ENCODE measurements at places on chromosomes 1 and 21.

- no peak for DNase-seq
Observed at GRCh38 chr1:5475572-5475971, 516.7 kb downstream of the NPHP4 start.

DNA sequence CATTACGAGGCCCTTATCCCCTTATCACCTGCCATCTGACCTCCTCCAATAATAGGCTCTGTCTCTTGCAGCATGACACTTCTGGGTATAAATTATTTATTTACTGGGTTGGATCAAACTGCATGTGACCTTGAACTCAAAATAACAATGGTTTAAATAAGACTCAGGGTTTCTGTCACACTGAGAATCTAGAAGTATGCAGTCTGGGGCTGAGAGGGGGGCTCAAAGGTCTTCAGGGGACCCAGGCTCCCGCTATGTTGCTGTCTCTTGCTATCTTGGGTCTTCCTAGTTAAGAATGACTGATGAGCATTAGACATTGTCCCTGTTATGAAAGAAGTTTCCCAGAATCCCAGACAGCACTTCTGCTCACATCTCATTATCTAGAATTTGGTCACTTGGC is 133.5 kb downstream of the URB2 start:
- DNase-seq = no peak

GRCh38 chr1:185556561-185556960 is 177.6 kb upstream of the HMCN1 start:
- DNase-seq = no peak

- no peak for DNase-seq
Observed at GRCh38 chr21:23858878-23859277, 1748.4 kb downstream of the MRPL39 start.

DNA sequence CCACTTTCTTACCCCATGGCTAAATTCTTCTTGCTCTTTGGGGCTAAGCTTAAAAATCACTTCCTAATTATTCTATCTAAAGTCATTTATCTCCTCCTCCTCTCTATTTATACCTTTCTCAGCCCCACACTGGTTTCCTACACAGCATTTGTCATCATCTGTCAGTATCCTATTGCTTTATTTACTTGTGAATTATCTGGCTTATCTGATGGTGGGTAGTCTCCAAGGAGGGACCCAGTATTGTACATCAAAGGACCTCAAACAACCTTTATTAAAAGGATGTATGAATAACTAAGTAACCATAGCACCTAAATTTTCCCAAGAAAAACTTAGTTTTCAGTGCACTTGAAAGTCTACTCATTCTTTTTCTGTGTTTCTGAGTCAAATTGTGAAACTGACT is 332.7 kb upstream of the SNX7 start:
- no peak for DNase-seq

- DNase-seq = no peak
Observed at GRCh38 chr1:64378826-64379225, 91.1 kb upstream of the CACHD1 start.

GRCh38 chr1:208272713-208273112 is 28.5 kb upstream of the PLXNA2 start:
- DNase-seq = no peak

DNA sequence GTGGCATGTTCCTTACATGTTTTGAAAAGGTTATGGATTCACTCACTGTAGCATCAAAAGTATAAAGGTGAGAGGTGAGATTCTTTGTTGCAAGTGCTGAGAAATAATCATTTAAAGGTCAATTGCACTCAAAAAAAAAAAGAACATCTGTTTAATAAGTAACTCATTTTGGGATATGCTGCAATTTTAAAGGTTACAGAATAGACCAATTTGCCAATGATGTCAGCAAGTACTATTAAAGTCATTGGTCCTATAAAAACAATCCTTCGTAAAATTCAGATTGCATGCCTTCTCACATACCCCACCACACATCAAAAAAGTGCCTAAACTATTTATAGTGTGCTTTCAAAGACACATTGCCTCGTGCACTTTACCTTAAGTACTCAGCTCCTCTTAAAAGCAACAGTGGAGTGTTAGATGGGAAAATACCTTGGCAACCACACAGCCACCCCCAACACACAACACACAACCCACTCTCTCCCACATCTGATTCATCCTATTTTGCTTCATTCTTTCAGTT is 218.2 kb upstream of the ADGRL2 start:
- DNase-seq = no peak

GRCh38 chr1:184116287-184116686 is 64.8 kb downstream of the TSEN15 start:
- no peak for DNase-seq

DNA sequence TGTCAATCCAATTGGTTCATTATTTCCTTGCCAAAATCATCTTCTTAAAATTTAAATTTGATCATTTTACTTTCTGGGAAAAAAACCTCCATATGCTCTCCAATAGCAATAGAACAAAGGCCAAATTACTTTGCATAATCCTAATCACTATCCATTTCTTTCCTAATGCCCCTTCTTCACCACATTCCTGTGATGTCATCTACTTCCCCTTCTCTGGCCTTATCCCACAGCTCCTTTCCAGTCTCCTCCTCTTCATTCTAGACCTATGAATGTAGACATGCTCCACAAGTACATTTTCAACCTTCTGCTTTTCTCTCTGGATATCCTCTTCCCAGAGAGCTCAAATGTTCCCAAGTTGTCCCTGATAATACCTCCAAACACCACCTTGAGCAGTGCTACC is 216.6 kb downstream of the MRPL39 start:
- no peak for DNase-seq

DNA sequence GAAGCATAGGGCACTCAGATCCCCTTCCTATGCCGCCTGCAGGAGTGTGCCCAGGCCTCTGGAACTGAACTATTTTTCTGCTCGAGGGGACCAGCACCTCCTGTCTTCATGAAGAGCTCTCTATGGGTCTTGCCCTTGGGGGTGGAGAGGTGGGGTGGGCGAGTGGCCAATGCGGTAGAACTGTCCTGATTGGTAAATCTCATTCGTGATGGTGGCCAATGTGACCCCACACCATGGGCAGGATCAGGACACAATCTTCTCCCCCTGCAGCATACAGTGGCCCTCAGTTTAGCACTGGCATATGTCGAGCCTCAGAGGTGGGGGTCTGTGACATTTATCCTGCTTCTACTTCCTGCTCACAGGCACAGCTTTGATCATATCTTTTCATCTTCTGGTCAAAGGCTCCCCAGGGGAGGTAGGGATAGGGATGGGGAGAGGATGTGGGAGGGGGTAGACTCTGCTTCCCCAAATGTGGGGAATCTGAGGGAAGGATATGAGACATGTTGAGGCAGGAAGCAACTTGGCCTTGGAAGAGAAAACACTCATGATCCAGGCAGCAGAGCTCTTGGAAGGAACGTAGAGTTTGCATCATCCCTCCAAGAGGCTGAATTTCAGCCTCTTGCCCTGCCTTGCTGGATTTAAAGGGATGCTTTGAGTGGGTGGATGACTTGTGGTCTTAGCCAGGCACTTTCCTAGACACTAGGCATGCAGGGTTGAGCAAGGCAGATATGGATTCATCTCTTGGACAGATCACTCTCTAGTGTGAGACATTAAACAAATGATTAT is 81.8 kb downstream of the LAMC2 start:
- DNase-seq = no peak

DNA sequence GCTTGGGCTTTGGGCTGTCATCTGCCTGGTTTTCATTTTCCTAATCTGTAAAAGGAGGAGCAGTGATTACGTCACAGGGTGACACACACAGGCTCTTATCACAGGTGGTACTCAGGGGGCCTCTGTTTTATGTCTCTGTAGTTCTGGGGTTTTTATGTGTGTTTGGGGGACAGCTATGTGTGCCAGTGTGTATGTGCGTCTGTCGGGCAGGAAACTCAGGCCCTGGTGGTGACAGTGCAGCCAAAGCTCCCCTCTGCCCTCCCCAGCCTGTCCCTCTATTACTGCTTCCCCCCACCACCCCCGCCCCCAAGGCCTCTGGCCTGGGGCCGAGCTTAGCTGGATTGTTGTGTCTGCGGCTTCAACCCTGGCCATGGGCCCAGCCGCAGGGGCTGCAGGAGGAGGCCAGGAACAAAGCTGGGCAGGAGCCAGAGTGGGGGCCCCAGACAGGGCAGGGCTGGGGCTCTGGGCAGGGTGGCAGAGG is 13.3 kb downstream of the MFAP2 start:
- peak; percentile 64 for DNase-seq

GRCh38 chr1:33626801-33627200 is 154.4 kb downstream of the ZSCAN20 start:
- no peak for DNase-seq

- no peak for DNase-seq
Observed at GRCh38 chr1:41730806-41731205, 187.9 kb downstream of the HIVEP3 start.

GRCh38 chr1:186014370-186015037 is 280.3 kb downstream of the HMCN1 start:
- DNase-seq = no peak

- no peak for DNase-seq
Observed at GRCh38 chr1:196423612-196424011, 184.6 kb downstream of the KCNT2 start.

GRCh38 chr1:88595355-88596002 is 88.6 kb upstream of the PKN2 start:
- no peak for DNase-seq

GRCh38 chr1:31977385-31978131 is 36.1 kb upstream of the KHDRBS1 start:
- no peak for DNase-seq
